ENCODE measurements at places on chromosomes 6 and 20.
A peak's percentile ranks its signal among the peaks of the same experiment; 100 is the strongest.

- DNase-seq = no peak
These were observed at the start of gene PRSS35 for GRCh38 chr6:83511901-83512681. Gene PRSS35 (plus strand): TSS chr6:83512534. CDS start chr6:83523442, 10,908 bp downstream.

- DNase-seq = no peak
These were observed 57.7 kb upstream of the HFE start for GRCh38 chr6:26029570-26029856.

DNA sequence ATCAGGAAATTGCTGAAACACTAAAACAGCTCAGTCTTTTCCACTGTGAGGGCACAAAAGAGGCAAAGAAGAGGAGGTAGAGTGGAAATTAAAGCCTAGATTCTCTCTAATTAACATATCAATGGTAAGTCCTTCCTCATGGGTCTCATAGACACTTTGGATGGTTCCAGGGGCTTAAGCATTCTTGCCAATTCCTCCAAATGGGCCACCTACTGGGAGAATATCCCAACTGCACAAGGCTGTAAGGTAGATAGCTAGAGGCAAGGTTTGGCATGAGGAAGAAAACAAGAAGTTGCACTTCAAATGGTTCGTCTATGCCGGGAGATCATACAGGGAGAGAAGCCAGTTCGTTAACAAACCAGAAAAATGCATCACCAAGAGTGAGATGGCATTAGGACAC lies 107.6 kb upstream of the KHDRBS2 start:
- no peak for DNase-seq

DNA sequence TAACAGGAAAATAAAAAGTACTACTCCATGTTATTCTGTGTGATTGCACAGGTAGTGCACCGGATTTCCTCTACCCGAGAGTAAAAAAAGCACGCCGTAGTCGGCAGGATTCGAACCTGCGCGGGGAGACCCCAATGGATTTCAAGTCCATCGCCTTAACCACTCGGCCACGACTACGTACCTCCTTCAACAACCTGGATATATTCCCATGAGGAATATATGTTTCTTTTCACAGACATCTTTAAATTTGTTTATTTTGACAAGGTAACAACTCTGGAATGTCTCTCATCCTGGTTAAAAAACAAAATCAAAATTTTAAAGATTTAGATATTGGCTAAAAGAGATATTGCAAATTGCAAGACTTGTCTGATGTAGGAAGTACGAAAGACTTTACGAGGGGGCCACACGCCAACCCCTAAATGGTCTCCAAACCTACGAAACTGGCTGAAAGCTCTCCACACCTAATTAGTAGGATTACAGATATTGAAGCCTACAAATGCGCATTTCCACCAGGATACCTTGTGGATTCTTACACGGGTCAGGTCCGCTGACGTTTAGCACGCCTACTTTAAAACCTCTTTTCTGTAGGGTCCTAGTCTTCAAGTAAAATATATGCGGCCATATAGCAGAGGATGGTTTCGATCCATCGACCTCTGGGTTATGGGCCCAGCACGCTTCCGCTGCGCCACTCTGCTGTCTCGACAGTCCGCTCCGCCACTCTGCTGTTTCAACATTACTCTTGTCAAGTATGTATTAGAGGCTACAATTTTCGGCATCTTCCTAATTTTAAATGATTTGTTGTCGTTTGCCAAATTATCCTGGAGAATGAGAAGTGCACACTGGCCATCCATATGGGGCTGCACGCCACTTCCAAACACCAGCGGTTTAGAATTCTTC lies 52.2 kb upstream of the BTN3A2 start:
- peak; percentile 63 for DNase-seq

DNA sequence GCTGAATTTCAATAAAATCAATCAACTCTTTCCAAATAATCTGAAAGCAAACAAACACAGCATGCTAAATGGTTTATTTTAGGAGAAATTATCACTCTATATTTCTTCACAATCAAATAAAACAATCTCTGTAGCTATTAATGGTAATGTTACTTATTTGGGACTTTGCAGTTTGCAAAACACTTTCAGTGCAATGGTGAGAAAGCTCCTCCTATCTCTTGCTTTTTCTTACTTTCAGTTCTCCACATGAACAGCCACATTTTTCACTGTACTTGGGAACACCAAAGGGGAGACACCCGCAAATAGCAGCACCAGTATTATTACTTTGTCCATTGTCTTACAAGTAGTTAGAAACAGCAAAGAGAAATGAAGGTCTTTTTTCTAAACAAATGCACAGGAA lies 92.4 kb downstream of the DST start:
- DNase-seq = no peak

DNA sequence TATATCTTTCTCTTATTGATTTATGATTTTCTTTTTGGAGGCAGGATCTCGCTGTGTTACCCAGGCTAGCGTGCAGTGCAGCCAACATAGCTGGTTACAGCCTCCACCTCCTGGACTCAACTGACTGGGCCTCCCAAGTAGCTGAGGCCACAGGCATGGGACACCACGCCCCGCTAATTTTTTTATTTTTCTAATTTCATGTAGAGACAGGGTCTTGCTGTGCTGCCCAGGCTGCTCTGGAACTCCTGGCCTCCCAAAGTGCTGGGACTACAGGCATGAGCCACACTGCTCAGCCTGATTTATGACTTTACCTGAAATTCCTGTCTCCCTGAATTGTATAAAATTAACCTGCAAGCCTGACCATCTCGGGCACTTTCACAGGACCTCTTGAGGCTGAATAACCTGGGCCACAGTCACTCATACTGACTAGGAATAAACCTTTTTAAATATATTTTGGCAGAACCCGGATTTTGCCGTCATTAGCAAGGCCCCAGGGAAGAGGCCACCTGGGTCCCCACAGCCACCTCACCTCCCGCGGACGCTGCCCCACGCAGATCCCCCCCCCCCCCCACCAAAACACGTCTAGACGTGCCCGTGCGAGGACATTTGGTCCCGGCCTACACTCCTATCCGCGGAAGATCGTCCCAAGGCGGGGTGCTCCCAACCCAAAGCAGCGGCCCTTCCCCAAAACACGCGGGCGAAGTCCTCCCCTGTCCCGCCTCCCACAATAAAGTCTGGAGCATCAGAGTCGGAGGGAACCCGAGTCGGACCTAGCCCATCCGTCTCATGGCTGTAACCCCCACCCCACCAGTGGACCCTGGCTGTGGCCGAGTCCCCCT lies 902 bp downstream of the ZNF337 start:
- DNase-seq = no peak

DNA sequence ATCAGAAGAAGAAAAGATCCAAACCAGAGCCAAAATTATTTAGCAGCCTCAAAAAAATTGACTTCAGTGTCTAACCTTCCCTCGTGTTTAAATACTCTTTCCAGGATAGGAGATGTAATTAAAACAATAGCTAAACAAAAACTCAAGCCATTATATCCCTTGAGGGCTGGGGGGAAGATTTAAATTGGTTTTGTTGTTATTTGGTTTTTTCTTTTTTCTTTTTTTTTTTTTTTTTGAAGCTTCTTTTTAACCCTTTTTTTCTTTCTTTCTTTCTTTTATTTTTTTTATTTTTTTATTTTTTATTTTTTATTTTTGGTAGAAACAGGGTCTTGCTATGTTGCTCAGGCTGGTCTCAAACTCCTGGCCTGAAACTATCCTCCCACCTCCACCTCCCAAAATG lies 269.0 kb downstream of the KHDC1L start:
- no peak for DNase-seq

GRCh38 chr20:62354811-62355341 lies 12.2 kb downstream of the LAMA5 start:
- DNase-seq = no peak

- DNase-seq = no peak
These were observed 395.3 kb downstream of the MAFB start for GRCh38 chr20:40293740-40294139.

DNA sequence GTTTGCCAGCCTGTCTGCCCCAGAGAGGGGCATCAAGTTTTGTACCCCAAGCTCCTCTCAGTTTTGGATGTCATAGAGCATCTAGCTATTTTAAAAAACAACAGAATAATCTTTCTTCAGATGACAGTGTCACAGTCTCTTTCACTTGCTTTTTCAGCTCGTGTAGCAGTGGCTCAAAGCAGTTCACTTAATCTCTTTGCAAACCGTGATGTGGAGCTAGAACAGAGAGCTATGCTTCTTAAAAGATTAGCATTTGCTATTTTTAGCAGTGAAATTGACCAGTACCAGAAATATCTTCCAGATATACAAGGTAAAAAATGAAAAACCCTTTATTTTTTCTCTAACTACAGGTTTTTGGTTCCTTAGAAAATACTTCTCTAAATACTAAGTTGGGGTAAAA lies 37.3 kb downstream of the PGM3 start:
- DNase-seq = no peak

DNA sequence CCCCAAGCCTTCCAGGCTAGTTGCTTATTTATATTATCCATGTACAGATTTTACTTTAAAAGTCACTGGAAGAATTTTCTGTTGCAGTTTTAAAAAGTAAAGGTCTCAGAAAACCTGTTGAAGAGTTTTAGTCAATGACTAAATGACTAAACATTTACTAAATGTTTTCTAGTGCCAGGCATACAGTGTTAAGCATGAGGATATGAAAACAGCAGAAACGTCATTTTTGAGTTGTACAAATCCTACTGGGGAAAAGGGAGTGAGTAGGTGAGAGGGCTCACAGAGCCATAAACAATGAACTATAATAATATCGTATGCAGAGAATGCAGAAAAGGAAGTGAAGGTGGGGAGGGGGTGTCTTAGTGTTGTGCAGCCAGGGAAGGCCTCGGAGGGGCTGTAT lies 66.3 kb downstream of the MAN1A1 start:
- DNase-seq = no peak
